ENCODE measurements at places on chromosomes 13 and 19.

DNA sequence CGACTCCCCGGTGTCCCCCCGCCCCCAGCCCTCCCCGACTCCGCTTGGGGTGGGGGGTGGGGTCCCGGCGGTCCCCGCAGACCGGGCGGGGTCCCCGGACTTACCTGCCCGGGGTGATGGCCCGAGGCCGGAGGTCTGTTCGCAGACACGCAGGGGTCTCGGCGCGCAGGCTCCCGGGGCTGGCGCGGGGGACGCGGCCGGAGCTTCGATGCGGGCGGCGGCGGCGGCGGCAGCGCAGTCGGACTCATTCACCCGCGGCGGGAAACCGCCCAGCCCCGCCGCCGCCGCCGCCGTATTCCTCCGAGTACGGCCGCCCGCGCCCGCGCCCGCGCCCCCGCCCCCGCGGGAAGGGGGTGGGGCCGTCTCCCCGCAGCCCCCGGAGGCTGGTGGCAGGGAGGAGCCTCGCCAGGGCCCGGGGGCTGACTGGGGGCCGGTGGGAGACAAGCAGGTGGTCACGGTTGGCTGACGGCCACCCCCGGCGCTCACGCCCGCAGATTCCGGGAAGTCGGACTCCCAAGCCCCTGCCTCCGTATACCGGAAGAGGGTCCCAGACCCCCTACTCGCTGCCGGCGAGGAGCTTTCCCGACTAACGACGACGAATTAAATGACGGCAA, at the start of gene C2CD4C:
Gene C2CD4C (minus strand): TSS at position 246 of the 614 bp plus-strand sequence. CDS start 786 bp downstream, outside the sequence.
- no peak for DNase-seq

- DNase-seq, result peak; percentile 17
These were observed 43.7 kb upstream of the ADGRE5 start for GRCh38 chr19:14337510-14337909.

DNA sequence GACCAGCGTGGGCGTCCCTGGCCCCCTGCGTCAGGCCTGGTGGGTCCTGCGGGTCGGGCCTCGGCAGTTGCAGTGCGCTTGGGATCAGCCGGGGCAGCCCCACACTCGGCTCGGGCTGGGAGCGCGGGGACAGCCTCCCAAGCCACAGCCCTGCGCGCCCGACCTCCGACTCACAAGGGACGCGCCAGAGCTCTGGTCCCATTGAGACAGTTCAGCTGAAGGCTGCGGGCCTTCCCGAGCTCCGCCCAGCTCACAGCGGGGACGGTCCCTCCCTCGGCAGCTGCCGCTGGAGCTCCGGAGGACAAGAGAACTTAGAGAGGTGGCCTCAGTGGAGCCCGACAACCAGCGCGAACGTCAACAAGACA, 45.7 kb upstream of the ZNF730 start:
- no peak for DNase-seq

DNA sequence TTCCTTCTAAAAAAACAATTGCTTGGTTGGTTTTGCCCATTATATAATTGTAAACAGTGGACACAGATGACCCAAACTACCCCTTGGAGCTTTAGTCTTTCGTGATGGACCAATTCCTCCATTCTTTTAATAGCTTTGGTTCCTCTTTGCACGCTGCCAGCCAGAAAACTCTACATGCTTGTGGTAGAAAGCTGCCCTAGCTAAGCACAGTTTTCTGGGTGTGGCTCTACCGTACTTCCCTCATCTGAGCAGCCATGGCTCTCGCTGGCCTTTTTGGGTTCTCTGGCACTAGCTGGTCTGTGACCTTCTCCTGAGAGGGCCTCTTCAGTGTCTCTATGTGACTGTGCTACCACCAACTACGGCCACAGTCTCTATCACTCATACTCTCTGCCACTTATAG, 29.9 kb upstream of the CEBPA start:
- no peak for DNase-seq

GRCh38 chr13:23377983-23378632, 55.4 kb downstream of the SACS start:
- no peak for DNase-seq

DNA sequence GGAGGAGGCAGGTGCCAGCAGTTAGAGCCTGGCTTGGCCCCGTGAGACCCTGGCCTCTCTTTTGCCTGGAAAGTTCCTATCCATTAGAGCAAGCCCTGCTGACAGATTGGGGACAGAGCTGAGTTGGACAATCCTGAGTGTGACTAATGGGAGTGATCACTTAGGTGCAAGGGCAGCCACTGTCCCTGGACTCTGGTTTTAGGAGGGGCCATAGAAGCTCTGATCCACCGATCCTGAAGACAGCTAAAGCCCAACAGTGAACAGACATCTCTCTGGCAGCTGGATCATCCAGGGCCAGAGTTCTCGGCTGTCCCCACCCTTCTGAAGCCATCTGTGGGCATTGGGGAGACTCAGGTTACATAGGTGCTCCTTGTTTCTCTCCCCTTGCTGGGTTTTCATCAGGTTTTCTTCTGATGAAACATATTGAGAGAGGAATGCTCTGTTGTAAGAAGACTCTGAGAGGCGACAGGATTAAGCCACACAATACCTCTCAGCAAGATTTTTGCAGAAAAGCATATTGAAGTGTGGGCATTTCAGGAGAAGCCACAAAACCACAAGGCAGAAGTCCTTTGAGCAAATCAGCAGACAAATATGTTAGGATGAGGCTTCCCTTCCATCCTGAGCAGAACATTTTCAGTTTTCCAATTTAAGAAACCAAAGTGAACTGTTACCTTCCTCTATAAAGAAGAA, 288.0 kb upstream of the MAB21L1 start:
- DNase-seq, result no peak

GRCh38 chr19:31232871-31233270, 116.4 kb downstream of the TSHZ3 start:
- no peak for DNase-seq

- DNase-seq, result no peak
These were observed 152.6 kb upstream of the KL start for GRCh38 chr13:32863596-32863995.

- peak; percentile 21 for DNase-seq
These were observed 3.7 kb upstream of the CLPTM1 start for GRCh38 chr19:44951179-44952159.

- DNase-seq, result no peak
These were observed 5.0 kb downstream of the RPL36 start for GRCh38 chr19:5694956-5695648.

- no peak for DNase-seq
These were observed 186.5 kb downstream of the NHLRC3 start for GRCh38 chr13:39224671-39225240.

DNA sequence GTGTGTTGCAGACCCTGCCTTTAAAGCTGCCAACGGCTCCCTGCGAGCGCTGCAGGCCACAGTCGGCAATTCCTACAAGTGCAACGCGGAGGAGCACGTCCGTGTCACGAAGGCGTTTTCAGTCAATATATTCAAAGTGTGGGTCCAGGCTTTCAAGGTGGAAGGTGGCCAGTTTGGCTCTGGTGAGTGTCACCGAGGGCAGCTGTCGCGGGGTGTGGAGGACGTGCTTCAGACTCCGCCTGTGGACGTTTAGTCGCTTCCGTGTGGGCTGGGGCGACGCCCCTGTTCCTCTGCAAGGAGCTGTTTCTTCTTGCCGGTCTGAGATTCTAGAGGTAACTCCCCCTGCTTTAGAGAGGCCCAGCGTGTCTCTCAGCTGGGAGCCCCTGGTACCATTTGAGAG, 24.5 kb downstream of the LAMP1 start:
- no peak for DNase-seq

GRCh38 chr13:62687732-62688131, 1272.1 kb upstream of the PCDH20 start:
- DNase-seq, result no peak

GRCh38 chr13:112984954-112985802, 16.2 kb downstream of the MCF2L start:
- no peak for DNase-seq

DNA sequence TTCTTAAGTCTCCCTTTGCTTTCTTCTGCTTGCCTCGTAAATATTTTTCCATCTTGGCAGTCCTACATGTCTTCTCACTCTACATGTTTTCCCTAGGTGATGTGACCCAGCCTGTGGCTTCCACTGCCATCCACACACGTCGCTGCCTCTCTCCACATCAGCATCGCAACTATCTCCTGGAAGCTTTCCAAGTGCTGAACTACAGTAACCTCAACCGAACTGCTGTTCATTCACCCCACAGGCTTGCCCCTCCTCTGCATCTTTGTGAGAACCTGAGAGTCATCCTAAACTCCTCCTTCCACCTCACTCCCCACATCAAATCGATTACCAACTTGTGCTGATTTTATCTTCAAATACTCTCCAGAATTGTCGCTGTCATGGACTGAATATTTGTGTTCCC, 41.2 kb upstream of the USPL1 start:
- DNase-seq, result peak; percentile 9

- no peak for DNase-seq
These were observed 14.5 kb downstream of the SHISA2 start for GRCh38 chr13:26037302-26037701.

DNA sequence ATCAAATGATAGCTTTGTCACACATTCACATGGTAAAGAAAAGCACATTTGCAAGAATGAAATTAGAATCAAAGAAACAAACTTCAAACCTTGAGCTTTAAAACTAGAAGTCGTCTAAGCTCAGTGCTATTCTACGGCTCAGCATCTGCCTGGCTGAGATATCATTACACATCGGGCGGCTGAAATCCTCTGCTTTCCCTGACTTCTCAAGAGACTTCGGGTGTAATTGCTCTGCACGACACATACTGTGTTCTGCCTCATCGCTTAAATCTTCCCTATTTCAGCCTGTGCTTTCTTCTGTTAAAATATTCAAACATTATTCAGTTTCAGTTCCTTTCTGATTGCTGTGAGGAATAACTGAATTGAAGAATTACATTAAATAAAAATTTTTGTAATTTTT, 265.3 kb downstream of the NALCN start:
- no peak for DNase-seq

DNA sequence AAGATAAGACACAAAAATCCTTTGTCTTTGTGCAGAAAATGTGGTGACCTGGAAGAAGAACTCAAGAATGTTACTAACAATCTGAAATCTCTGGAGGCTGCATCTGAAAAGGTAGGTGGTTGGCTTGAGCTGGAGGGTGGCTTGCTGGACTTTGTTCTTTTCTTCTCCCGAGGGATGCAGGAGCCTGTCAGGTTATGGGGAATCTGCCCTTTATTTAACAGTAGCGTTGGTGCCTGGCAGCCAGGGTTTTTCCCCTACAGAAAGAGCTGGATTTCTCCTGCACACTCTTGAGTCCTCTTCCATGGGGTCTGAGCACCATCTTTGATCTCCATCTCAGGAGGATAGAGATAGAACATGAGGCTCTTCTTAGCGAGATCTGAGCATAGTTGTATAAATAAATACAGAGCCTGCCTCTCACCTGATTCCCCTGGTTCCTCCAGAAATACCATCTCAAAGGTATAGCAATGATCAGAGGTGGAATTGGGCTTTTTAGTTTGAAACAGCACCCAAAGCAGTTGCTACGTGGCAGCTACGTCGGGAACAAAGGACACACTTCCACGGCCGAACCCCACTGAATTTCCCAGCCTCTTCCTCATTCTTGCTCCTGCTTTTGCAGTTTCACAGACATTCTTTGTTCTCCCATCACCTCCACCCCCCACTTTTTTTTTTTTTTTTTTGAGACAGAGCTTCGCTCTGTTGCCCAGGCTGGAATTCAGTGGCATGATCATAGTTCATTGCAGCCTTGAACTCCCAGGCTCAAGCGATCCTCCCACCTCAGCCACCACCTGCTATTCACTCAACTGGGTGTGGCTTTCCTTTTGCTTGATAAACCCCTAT, 12.9 kb downstream of the TPM4 start:
- no peak for DNase-seq

GRCh38 chr13:97199451-97199850, 22.7 kb upstream of the MBNL2 start:
- no peak for DNase-seq

DNA sequence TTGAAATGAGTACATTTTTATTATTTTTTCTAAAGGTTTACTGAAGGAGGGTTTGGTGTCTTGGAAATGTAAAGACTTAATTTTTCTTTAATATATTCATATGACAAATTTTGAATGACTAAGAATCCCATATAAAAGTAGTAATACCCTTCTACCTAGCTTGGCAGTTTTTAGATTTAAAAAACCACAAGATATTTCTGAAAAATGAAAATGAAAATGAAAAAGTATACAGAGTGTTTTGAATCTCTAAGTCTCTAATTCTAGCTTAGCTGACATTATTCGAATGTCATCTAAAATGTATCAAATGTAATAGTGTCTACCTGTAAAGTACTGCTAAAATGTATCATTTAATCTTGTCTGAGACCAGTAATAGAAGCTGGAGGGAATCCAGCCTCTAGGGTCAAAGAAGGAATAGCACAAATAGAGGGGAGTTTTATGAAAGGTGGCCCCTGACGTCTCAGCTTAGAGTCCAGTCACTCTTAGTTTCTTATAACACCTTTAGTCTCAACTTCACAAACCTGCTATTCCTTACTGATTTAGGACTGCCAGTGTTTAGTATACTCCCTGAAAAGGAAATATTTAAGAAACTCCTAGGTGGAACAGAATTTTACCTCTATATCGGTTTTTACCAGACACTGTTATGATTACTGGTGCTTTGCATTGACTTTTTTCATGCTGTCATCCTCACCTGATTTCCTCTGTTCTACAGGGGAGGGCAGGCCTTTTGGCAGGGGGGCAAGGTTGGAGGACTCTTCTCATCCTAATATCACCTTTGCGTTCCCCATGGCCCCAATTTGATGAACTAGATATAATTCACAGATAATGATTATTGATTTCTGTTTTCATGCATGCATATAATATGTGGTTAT, 16.2 kb upstream of the MIR17HG start:
- no peak for DNase-seq

DNA sequence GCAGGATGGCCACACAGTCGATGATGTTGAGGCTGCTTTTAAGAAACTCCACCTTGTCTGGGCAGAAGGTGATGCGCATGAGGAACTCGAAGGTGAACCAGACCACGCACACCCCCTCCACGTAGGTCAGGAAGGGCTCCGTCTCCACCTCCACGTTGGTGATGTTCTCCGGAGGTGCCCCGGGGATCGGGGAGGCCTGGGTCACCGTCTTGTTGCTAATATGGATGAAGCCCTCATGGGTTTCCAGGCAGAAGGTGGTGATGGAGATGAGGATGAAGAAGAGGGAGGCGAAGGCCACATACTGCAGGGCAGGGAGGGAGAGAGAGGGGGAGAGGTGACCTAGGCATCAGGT, 5.4 kb downstream of the KCNC3 start:
- DNase-seq, result no peak

DNA sequence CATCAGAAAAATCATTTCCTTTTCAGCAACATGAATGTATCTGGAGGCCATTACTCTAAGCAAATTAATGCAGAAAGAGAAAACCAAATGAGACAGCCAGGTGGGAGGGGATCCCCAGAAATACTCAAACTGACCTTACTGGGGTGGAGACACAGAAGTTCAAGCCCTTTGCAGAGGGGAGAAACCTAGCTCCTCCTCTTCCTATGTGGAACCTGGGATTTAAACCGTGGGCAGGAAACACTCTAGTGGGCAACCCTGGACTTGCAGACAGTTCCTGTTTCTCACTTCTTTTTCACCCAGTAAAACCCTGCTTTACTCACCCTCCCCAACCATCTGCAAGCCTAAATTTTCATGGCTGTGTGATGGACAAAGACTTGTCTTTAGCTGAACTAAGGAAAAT, 61.3 kb downstream of the SLITRK6 start:
- no peak for DNase-seq
